Bronchial epithelial cell (primary cell): ENCODE measurements at places on chromosomes 16 and 17. TPM values are rescaled to one million over a fixed set of nuclear protein-coding genes. Genes with fewer than 3 reads are reported as not detected.

DNA sequence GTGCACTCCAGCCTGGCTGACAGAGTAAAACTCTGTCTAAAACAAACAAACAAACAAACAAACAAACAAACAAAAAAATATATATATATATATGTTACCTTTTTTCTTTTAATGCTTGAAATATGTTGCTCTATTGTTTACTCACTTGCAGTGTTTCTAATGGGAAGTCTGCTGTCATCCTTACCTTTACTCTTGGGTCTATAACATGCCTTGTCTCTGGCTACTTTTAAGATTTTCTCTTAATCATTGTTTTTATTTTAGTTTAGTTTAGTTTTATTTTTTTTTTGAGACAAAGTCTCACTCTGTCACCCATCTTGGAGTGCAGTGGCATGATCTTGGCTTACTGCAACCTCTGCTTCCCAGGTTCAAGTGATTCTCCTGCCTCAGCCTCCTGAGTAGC lies 16.1 kb upstream of the TNRC6A start:
- DNase-seq, result no peak

DNA sequence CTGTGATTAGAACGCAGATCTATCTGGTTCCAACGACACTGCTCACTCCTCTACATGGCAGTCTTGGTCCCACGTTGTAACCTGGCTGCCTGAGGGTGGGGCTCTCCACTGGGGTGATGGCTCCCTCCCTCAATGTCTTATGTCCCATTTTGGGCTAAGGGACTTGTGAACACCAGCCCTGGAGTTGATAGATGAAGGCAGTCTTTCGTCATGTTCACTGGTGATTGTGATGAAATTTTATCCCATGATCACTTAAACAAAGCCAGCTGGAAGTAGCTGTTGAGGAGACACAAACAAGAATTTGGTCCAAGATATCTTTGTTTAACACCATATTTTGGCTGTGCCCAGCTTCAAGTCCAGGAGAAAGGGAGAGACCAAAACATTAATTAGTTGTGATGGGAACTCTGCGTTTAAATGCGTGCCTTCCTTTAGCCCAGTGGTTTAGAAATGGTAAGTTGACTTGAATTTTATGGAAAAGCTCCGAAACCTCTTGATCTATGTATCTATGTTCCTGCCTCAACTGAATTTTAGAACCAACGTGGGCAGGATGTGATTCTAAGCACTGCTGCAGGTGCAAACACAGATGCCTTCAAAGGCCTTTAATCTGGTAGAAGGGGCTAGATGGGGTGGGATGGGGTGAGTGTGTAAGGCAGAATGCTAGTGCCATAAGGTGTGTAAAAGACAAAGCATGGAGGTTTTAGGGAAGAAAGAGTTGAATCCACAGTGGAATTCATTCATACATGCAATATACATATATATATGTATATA lies 186.8 kb upstream of the IRX3 start:
- DNase-seq, result no peak

The MEIOC gene
- total RNA-seq, result not detected in 2 replicates

DNA sequence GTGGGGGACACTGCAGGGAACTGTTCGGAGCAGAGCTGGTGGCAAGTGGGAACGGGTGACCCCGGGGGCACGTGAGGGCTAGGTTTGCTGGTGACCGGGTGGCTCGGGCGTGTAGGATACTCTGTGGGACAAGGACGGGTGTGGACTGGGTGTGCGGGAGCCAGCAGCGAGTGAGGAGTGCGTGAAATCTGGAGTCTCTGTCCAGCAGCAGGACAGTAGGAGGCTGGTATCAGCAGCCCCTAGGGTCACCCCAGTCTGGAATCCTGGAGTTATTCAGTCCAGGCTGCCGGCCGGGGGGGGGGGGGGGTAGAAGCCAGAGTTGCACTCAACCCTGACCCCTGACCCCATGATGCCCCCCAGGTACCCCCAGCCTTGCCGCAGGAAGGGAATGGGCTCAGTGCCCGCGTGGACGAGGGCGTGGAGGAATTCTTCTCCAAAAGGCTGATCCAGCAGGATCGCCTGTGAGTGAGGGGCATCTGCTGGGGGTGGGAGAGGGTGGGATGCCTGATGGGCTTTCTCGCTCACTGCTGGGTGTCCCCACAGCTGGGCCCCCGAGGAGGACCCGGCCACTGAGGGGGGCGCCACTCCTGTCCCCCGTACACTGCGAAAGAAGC lies 6.2 kb downstream of the ACD start:
- no peak for DNase-seq

The USB1 gene
- 25.5 and 29.5 TPM in 2 replicates for total RNA-seq

DNA sequence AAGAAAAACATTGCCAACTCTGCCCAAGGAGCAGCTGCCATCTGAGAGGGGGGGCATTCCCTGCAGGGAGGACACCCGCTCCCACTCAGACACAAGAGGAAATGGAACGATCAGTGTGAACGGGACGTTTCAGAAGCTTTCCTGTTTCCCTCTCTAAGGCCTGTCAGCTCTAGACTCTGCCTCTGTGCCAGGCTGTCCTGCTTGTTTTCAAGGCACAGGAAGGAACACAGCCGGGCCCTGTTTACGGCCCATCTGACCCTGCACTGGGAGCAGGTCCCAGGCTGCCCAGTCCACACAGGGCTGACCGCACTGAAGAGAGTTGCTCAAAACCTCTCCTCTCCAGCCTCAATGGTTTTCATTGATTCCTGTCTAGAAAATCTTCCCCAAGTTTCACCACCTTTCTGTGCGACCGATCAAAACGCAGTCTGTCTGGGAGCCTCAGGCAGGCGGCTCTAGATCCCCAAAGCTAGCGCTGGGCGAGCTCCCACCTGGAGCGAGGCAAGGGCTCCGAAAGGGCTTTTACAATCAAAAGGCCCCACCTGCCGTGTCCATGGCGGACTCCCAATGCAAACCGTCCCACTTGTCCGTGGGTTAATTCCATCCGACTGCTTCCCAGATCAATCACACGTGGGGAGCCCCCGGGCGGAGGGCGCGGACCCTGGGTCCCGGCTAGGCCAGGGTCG lies 1.5 kb downstream of the PIEZO1 start:
- peak; percentile 35 for DNase-seq

The GUCY2D gene
- 0.13 TPM in 1 of 2 replicates, not detected in the other for total RNA-seq

The KRT40 gene
- 0.13 TPM in 1 of 2 replicates, not detected in the other for total RNA-seq

The CYB5D1 gene
- total RNA-seq, result 6.5 and 9.0 TPM in 2 replicates

DNA sequence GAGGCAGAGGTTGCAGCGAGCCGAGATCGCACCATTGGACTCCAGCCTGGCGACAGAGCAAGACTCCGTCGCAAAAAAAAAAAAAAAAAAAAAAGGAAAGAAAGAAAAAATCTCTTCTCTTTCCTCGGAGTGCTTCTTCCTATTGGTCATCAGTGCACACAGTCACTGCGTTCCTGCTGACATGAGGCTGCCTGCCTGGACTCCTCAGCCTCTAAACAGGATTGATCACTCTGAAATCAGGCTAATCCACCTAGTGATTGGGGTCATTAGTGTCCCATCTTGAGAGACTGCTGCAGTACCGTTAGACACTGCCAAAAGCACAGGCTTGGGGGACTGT lies 30.8 kb downstream of the PLCD3 start:
- DNase-seq, result no peak

DNA sequence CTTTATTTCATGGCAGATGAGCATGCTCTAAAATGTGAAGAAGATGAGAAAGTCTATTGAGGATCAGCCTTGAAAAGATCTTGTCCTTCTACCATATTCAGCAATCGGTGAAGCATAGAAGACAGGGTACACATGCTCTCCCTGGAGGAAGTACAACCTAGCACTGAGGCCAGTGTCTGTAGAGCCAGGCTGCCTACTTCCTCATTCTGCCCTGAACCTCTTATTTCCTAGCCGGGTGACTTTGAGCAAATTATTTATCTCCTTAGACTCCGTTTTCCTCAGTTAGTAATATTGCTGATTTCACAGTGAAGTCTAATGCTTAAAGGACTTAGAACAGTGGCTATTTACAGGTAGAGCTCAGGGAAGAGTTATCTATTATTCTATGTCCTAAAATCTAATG lies 58.4 kb downstream of the TMEM100 start:
- no peak for DNase-seq

The DHRS7C gene
- not detected in 2 replicates for total RNA-seq

The LCMT1 gene
- total RNA-seq, result 32.1 and 36.4 TPM in 2 replicates

GRCh38 chr17:78166416-78166815 lies 2.0 kb upstream of the SYNGR2 start:
- no peak for DNase-seq

DNA sequence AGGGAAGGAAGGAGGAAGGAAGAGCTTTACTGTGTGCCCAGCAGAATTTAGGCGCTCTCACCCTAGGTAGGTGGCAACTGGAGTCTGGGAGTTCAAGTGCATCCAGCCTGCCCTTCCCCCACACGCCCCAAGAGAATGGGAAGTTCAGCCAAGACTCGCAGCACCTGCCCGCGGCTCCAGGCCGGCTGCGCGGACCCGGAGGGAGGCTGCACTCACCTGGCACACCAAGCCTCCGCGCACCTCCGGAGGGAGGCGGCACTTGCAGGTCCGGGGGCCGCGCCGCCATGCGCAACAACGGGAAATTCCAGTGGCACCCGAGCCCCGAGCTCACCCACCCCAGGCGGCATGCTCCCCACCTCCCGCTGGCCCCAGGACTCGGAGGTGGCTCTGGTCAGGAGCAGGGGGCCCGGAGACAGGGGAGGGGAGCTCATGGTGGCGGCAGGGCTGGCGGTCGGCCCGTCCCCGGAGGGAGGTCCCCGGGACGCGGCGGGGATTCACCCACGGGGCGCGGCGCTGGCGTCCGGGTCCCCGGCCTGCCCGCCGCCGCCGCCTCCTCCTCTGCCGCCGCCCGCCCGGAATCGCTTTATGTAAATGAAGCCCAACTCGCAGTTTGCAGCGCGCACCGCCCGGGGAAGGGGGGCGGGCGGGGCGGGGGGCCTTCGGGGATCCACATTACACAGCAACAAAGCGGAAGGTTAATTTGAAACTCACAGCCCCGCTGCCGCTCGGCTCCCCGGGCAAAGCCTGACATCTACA lies at the start of gene ZFHX3:
TSS of gene ZFHX3 (minus strand) at position 593 of the 756 bp plus-strand sequence. CDS start 87,983 bp downstream, outside the sequence.
- peak; percentile 33 for DNase-seq

The ABCA8 gene
- total RNA-seq, result under 0.01 and 0.13 TPM in 2 replicates

GRCh38 chr16:1012722-1013592 lies 31.4 kb downstream of the SOX8 start:
- DNase-seq, result no peak

DNA sequence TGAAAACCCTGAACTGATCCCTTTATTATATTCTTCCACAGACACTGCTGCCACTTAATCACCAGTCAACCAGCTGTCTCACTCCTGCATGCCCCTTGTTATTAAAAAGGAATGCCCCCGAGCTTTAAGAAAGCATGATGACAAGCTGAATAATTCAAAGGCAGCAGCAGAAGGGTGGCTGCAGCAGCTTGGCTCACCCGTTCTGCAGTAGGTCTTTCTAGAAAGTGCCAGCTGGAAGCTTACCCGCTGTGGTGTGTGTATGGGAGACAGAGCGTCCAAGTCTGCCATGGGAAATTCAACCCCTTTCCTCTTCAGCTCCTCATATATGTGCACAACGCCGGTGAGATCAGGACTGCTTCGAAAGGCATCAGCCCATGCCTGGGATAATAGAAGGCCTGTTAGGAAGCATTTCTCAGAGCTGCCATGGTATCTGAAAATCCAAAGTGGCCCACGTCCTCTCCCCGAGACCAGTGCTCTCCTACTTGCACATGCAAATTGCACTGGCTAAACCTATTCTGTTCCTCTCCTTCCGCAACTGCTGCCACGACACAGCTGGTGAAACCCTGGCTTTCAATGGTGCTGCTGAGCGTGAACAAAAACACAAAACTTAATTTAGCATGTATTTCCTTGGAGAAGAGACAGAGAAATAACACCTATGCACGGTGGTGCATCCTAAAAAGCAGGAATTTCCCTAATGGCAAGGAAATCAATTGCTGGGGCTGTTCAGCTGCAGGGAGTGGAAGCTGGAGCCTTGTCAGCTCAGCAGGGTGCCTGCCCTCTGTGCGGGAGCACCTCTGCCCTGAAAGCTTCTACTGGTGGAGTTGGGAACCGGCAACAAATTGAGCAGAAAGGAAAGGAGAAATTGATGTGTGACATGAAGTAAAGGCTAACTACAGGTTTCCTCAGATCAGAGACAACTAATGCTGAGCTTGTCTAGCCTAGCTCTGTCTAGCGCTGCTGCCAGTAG lies 47.9 kb upstream of the SREBF1 start:
- no peak for DNase-seq

- no peak for DNase-seq
Observed at GRCh38 chr16:14965328-14965727, 9.5 kb upstream of the PDXDC1 start.

The TUBG2 gene
- 5.3 and 6.7 TPM in 2 replicates for total RNA-seq

The PTGES3L gene
- under 0.01 and 0.13 TPM in 2 replicates for total RNA-seq

DNA sequence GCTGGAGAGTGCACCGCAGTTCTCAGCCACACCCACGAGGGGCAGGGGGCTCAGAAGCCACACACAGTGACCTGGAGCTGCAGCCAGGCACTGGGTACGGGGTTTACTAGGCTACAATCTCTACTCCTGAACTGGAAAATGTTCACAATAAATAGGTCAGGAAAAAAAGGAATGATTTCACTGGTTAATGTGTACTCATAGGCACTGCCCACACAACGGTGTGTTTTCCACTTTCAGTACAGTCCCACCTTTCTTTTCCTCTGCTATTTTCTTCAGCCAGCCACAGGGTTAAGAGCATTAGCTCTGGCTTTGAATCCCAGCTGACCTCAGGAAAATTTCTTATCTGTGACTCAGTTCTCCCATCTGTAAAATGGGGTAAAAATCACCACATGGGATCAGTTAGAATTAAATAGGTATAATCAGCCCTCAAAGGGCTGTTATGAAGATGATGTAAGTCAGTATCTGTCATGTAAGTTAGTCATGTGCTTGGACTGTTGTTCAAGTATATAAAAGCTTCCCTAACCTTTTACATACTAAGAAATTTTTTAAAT lies 35.7 kb downstream of the ZCCHC14 start:
- DNase-seq, result peak; percentile 55

GRCh38 chr16:50025537-50025931 lies 509 bp downstream of the CNEP1R1 start:
- DNase-seq, result peak; percentile 23

GRCh38 chr16:66377324-66377723 lies 10.8 kb downstream of the CDH5 start:
- no peak for DNase-seq

DNA sequence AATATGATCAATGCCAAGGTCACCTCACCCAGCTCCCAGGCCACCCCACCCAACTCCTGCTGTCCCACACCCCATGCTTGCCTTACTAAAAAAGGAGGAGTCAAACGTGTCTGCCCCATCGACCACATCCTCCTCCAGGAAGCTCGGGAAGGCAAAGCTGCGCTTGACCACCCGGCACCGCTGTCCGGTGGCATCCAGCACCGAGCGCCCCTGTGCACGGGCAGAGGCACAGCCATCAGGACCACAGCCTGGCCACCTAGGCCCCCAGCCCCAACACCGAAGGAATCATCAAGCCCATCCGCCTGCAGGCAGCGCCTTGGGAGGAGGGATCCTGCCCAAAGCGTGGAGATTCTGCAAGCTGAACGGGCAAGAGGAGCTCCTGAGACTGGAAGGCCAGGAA lies 10.2 kb downstream of the AANAT start:
- no peak for DNase-seq
